ENCODE measurements at places on chromosomes 1 and 21.

DNA sequence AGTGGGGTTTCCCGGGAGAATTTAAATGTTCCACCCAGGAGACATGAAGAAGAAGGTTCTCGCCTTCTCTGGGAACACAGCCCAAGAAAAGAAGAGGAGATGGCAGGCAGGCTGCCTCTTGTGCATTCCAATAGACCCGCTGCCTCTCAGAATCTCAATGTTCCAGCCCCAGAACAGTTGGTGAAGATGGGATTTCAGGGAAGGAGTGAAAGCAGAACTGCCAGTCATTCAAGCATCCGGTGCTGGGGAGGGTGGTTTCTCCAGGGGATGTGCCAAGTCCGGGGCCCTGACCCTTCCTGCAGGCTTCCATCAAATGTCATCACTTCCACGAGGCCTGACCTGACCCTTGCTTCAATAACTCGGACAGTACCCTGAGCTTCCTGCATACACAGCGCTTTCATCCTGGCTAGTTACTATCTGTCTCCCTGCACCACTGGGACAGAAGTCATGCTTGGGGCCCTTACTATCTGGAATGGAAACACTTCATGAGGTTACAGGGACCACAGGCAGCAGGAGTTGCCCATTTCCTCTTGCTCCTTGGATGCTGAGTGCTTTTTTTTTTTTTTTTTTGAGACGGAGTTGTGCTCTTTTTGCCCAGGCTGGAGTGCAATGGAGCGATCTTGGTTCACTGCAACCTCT lies 386.6 kb upstream of the POU3F1 start:
- DNase-seq: no peak

DNA sequence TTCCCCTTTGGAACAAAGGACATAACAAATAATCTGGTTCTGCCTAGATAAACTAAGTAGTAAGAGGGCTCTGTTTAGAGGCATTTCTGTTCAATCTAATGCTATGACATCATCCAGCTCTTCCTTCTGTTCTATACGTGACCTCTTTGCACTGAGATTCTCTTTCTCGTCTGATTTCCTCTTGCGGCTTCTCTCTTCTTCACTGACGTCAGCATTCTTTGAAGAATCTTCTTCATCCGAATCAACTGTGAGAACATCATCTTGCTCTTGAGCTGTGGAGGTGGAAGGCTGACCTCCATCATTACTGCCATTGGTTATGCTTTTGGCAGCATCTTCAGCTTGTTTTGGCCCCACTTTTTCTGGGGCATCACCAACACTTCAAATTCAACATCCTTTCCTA lies 130.4 kb downstream of the HS2ST1 start:
- no peak for DNase-seq

DNA sequence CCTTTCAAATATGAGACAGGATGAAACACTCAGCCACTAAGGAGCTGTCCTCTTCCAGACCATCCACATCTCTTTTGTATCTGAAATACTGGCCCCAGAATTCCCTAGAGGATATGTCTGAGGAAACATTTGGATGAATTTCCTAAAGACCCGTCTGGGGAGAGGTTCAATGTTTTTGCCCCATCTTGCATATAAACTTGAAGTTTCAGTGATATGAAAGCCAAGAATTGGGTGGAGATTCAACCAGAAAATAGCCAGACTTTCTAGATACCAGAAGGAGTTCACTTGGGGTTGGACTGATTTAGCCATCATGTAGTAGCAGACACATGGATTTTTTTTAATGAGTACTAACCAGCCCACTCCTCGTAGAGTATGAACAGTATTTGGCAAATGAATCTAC lies 182.0 kb downstream of the PLPP3 start:
- DNase-seq: no peak

DNA sequence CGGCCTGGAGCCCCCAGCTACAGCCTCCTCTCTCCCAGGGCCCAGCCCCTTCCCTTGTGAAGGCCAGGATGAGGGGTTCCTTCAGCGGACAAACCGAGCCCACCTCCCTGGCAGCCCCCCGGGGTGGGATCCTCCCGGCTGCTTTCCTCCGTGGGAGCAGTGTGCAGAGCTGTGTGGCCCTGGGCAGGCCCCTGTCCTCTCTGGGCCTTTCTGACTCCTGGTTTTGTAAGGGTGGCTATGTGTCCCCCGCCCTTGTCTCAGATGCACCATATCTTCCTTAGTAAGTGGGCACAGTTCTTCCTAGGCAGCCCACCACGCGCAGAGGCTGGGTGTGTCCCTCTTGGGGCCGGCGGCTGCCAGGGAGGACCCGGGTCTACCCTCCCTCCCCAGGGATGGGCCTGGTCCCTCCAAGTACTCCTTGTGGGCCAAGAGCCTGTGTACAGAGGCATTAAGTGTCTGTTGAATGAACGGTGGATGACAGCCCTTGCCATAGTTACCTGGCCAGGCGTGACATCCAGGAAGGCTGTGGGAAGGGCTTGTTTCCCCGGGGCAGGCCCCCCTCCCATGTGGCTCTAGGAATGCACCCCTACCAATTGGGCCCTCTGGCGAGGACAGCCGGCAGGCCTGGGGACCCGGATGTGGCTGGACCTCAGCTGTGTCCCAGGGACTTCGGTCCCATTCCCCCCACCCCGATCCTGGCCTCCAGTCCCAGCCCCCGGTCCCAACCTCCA lies 3.8 kb downstream of the SMIM1 start:
- no peak for DNase-seq

DNA sequence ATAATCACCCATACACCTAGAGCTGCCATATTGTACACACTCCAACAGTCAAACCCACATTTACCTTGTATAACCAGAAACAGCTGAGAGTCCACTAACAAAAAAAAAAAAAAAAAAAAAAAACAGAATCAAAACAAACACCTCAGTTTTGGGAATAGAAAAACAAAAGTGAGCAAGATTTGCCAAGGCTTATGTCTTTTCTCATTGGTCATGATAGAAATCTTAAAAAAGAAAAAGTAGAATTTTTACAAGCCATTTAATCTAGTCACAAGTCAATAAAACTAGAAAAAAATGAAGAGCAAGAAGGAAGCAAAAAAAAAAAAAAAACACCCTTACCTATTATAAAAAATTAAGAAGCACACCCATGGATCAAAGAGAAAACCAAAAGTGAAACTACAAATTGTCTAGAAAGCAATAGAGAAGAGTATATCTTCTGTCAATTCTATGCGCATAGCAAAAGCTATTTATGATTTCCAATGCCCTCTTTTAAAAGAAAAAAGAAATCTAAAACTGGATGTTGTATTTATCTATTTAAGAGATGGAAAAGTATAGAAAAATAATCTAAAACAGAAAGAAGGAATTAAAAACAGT lies 113.2 kb upstream of the GALNT2 start:
- DNase-seq: no peak

Data from effector CD8-positive, alpha-beta T cell (primary cell).